8988T (cell line): ENCODE measurements at places on chromosomes 4 and X.

- no peak for DNase-seq
Measured at GRCh38 chr4:125529071-125529470, 214.3 kb downstream of the FAT4 start.

DNA sequence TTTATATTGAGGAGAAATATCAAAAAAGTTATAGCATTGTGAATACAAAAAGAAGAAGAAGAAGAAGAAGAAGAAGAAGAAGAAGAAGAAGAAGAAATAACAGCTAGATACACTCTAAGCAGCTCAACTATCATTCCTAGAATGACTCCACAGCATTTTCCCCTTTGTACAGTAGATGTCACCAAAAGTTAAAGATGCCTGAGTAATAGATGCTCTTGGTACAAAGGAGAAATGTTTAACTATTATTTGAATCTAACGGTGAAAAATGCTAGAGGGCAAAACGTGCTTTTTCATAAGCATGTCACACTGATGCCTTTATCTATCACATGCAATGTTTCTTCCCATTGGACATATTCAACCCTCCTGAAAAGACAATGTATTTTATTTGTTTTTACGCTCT, 178.4 kb upstream of the GPRIN3 start:
- no peak for DNase-seq

- DNase-seq: peak; percentile 47
Measured at GRCh38 chr4:186037692-186038658, 31.0 kb upstream of the TLR3 start.

- no peak for DNase-seq
Measured at GRCh38 chrX:2965965-2966364, 36.8 kb upstream of the ARSD start.

DNA sequence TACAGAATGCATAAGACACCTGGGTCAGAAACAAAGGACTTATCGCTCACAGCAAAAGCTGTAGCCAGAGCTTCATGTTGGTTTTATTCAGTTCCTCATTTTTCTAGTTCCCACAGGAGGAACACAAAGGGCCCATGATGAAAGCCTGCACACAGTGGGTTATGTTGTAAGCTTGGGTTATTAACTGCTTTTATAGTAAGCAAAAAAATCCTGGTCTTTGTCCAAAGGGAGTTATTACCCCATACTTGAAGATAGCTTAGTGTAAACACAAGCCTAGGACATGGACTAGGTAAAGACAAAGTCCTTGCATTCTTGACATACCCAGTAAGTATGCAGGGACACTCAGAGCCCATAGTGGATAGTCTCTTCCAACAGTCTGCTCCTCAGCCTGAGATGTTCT, 11.7 kb downstream of the BBS12 start:
- no peak for DNase-seq

DNA sequence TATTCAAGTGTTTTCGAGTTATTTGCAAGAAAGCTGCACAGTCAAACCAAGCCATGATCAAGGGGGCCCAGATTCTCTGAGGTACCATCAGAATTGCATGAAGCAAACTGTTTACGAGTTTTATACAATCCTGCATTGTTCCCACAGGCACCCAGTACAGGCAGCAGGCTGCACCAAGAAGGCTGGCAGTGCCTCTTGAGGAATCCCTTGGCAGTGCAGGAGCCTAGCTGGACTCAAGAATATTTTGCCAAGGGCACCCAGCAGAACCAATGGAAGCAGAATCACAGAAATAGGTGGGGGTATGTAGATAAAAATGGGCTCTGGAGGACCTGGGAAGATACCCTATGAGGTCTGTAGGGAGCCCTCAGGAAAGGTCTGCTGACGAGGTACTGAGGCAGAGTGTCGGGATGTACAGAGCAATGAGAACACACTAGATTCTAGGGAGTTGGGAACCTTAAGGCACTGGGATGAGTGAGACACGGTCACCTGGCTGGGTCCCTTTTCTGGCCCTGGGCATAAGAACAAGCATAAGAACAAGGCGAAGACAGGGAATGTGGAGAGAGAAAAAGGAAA, 2.5 kb upstream of the PLP1 start:
- DNase-seq: no peak

DNA sequence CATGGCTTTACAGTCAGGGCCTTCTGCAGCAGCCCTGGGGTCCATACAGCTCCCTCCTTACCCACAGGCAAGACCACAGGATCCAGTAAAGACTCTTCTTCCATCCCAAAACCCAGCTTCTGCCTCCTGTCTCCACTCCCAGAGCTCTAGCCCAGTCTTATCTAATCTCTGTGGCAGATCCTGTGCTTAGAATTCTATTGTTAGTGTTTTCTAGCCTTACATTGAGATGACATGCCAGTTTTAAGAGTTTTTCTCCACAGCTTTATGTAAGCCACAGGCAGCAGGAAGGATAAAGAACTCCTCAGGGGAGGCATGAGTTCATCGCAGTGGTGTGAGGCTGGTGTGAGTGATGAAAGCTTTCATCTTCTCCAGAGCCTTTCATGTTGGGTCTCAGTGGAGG, 129.1 kb downstream of the RCHY1 start:
- DNase-seq: no peak

- DNase-seq: no peak
Measured at GRCh38 chr4:95142932-95143331, 385.2 kb downstream of the BMPR1B start.
